Hair follicle dermal papilla cell (primary cell): ENCODE measurements at places on chromosomes 7 and 10. TPM values are rescaled to one million over a fixed set of nuclear protein-coding genes. Genes with fewer than 3 reads are reported as not detected.

SLIT1 gene
- total RNA-seq, result 0.32 TPM in 1 of 2 replicates, not detected in the other

ADAM22 gene
- 3.0 and 5.5 TPM in 2 replicates for total RNA-seq

PRKG1 gene
- 51.0 and 52.4 TPM in 2 replicates for total RNA-seq

FAM25G gene
- total RNA-seq, result not detected in 2 replicates

PRLHR gene
- not detected in 2 replicates for total RNA-seq

TMEM176A gene
- total RNA-seq, result 0.12 and 13.8 TPM in 2 replicates

ANKRD1 gene
- 0.32 and 0.36 TPM in 2 replicates for total RNA-seq

CCDC136 gene
- 3.8 and 4.2 TPM in 2 replicates for total RNA-seq

CACNB2 gene
- 0.73 and 0.97 TPM in 2 replicates for total RNA-seq
